GM03348 (cell line): ENCODE measurements at places on chromosomes 16 and 17.

DNA sequence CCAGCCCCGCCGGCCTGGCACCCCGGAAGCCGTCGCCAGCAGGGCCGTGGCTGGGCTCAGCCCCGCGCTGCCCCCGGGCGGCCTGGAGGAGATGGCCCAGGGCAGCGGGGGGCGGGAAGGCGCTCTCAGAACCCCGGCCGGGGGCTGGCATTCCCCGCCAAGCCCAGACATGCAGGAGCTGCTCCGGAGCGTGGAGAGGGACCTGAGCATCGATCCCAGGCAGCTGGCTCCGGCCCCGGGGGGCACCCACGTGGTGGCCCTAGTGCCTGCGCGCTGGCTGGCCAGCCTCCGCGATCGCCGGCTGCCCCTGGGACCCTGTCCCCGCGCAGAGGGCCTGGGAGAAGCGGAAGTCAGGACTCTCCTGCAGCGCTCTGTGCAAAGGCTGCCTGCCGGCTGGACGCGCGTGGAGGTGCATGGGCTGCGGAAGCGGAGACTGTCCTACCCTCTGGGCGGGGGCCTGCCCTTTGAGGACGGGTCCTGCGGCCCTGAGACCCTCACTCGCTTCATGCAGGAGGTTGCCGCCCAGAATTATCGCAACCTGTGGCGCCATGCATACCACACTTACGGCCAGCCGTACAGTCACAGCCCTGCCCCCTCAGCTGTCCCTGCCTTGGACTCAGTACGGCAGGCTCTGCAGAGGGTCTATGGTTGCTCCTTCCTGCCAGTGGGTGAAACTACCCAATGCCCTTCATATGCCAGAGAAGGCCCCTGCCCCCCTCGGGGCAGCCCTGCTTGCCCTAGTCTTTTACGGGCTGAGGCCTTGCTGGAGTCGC is 551 bp downstream of the WDR81 start:
- DNase-seq: no peak

- no peak for DNase-seq
These were observed 17.5 kb downstream of the SLFN12L start for GRCh38 chr17:35519906-35520442.

GRCh38 chr17:35243561-35244340 is 879 bp downstream of the SLFN5 start:
- peak; percentile 52 for DNase-seq

GRCh38 chr17:49873466-49873865 is 25.6 kb upstream of the TAC4 start:
- DNase-seq: no peak

DNA sequence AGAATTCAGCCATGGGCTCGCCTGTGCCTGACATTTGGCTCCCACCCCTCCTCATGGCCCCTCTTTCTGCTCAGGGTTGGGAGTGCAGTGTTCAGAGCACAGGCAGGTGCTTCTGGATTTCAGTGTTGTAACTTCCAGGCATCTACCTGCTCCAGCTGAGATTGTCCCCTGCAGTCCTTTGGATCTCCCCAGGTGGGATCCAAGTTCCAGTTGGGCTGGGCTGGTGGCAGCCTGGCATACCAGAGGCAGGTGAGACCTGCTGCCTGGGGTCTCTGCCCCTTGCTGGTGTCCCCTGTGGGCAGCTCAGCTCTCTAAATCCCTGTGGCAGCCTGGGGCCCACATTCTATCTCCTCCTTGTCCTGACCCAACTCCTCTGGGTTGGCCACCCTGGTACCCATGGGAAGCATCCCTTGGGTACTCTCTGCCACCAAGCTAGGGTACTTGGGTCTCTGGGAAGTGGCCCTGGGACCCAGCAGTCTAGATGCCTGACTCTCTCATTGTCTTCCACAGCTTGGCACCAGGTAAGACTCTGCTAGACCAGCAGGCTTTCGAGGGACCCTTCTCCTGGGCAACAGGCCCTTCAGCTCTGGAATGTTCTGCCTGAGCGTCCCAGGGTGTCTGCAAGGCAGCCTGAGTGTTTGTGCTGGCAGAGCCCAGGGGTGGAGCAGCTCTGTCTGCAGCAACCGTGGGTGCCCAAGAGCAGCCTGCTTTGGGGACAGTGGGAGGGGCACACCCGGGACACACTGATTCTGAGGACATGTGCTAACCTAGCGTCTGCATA is 42.5 kb downstream of the DNAH17 start:
- no peak for DNase-seq
